ENCODE measurements at places on chromosomes 7 and 10. TPM values are rescaled to one million over a fixed set of nuclear protein-coding genes. Genes with fewer than 3 reads are reported as not detected.

EPO gene
- total RNA-seq, result not detected

CALML3 gene
- total RNA-seq, result not detected

UNC5B gene
- 22.4 TPM for total RNA-seq

FAM25A gene
- total RNA-seq, result not detected

NPY4R2 gene
- total RNA-seq, result not detected

TMEM229A gene
- total RNA-seq, result 0.24 TPM

CARD11 gene
- 0.32 TPM for total RNA-seq

SEC61G gene
- 102 TPM for total RNA-seq

SPAM1 gene
- total RNA-seq, result 0.24 TPM

FKBP6 gene
- total RNA-seq, result not detected

SPAG6 gene
- total RNA-seq, result not detected

BTRC gene
- 34.7 TPM for total RNA-seq

CHAT gene
- total RNA-seq, result not detected

AGR2 gene
- total RNA-seq, result not detected

GHRHR gene
- not detected for total RNA-seq

ANKRD61 gene
- not detected for total RNA-seq

SORCS3 gene
- not detected for total RNA-seq

KLF14 gene
- total RNA-seq, result not detected

PIK3CG gene
- 1.7 TPM for total RNA-seq

HMX3 gene
- not detected for total RNA-seq

HTR7 gene
- 0.16 TPM for total RNA-seq

RPEL1 gene
- not detected for total RNA-seq

PPP1R9A gene
- 42.8 TPM for total RNA-seq

DOCK4 gene
- total RNA-seq, result 18.5 TPM

GPR15LG gene
- total RNA-seq, result not detected

FBXO24 gene
- total RNA-seq, result 0.40 TPM

C10orf143 gene
- total RNA-seq, result 2.6 TPM
